Stimulated activated CD4-positive, alpha-beta T cell treated with anti-CD3 and anti-CD28 coated beads, Interleukin-4, amount 100 ng/mL, for 4 hours (primary cell): ENCODE measurements at places on chromosomes 2 and 18.

GRCh38 chr2:119372778-119373568 is 6.2 kb downstream of the DBI start:
- DNase-seq, result no peak

DNA sequence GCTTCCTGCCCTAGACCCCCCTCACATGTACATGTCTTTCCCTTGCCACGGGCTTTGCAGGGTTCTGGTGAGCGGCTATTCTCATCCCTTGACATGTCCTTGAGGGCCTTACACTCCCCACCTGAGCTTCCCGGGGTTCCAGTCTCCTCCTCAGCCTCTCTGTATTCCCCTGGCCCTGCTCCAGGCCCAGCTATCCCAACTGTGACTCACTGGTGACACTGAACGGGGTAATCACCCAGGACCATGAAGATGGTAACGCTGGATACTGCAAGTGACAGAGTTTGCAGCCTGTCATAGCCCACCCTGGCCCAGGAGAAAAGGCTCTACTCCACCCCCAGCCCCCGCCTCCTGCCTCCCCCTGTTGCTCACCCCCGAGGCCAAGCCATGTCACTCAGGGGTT is 27.3 kb downstream of the KIF3C start:
- DNase-seq, result no peak

GRCh38 chr18:49026501-49027373 is 76.0 kb upstream of the SMAD7 start:
- DNase-seq, result no peak

DNA sequence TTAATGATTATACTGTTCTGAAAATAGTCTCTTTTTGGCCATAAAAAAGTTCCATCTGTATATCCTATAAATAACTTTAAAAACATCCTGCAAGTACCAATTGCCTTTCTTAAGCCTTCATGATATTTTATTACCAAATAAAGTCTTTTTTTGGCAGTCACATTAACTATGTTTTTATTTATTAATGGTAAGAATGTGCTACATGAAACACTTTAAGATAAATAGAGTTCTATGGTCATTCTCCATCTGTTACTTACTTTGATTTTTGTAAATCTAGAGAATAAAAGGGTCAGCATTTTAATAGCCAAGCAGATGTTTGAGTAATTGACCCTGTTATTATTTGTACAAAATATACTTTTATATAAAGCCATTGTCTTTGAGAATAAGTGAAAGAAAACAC is 52.6 kb downstream of the LCLAT1 start:
- no peak for DNase-seq

DNA sequence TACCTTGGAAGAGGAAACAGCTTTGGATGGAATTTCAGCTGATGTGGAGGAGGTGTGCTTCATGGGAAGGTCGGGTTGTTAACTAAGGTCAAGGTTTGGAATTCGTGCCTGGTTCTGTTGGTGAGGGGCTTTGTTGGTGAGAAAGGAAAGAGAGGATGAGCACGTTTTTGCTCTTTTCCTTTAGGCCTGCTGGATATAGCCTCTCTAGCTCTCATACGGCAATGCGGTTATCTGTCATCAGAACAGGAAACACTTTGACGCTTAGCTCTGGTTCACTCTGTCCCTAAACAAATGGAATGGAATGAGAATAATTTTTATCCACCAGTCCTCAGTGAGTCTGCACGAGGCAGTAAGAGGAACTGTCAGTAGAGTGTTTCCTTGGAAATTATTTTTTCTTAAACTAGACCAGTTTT is 169.7 kb upstream of the NOSTRIN start:
- no peak for DNase-seq

DNA sequence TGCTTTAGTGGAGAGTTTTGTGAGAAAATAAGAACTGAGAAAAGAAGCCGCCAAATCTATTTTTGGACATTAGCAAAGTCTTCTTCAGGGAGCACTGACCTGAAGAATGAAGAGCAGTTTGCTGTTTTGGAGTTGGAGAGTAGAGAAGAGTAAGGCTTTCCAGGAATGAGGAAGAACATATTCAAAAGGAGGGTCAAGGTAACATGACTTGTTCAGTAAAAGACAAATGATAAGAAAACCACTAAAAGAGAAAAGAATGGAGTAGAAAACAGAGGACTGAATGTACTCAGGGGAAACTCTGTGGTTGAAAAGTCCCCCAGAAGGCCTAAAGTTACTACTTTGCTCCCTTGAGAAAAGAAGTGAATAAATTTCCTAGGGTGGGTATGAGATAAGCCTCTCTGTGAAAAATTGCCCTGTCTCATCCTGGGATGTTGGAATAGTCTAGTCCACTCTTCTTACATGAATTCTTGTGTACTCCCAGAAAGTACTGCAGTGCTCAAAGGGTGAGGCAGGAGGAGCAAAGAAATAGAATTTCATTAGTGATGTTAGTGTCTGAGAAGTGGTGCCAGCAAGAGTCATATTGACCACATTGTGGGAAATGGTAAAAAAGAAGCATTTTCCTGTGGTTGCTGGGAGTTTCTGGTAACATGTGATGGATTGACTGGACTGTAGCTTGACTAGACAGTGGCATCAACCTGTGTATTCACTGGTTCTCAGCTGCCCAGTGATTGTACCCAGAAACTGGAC is 27.8 kb downstream of the MBD5 start:
- no peak for DNase-seq

DNA sequence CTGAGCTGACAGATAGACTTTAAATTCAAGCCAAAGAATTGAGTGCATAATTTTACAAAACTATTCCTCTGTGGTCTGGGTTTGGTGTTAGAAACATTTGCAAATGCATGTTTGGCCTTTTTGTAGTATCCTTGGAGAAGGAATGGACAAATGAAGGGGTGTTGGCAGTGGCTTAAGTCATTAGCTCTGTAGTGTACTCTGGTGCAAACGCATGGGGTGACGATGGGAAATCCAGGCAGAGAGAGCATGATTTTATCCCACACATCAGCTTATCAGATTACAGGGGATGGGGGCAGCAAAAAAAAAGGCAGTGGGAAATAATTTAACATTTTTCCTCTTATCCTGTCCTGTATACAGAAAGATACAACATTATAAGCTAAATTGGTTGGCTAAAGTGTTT is 320.6 kb downstream of the ZNF516 start:
- no peak for DNase-seq

DNA sequence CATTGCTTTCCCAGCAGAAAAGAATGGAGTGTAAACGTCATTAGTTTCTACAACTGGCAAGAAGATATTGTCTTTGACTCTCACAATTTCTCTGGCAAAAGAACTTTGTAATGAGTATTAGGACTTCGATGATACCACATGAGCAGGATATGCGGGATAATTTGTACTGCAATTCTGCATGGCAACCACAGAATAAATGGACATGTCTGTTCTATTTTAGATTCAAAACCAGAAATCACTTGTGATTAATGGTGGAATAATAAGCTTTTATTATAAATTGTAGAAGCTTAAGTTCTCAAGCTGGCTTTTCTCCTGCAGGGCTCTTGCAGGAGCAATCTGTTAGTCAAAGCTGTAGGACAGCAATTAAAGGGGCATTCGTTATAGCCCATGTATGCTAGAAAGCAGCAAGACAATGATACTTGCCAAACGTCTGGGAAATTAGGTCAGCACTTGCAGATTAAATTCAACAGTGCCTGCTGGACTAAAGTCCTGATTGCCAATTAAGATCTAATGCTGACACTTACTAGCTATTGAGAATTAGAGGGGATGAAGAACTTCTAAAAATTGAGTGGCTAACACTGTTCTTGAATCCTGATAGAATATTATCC is 177.9 kb downstream of the PTH2R start:
- DNase-seq, result no peak

- DNase-seq, result no peak
Measured at GRCh38 chr2:224650815-224651439, 65.2 kb downstream of the CCDC195 start.

- no peak for DNase-seq
Measured at GRCh38 chr18:70321616-70322015, 32.8 kb downstream of the SOCS6 start.

GRCh38 chr2:151975460-151976414 is 123.1 kb downstream of the CACNB4 start:
- no peak for DNase-seq

- no peak for DNase-seq
Measured at GRCh38 chr2:113164215-113164929, 9.4 kb upstream of the PSD4 start.
